ENCODE measurements at places on chromosomes 4 and X.

- DNase-seq, result no peak
Observed at GRCh38 chrX:11244636-11245035, 48.6 kb upstream of the AMELX start.

DNA sequence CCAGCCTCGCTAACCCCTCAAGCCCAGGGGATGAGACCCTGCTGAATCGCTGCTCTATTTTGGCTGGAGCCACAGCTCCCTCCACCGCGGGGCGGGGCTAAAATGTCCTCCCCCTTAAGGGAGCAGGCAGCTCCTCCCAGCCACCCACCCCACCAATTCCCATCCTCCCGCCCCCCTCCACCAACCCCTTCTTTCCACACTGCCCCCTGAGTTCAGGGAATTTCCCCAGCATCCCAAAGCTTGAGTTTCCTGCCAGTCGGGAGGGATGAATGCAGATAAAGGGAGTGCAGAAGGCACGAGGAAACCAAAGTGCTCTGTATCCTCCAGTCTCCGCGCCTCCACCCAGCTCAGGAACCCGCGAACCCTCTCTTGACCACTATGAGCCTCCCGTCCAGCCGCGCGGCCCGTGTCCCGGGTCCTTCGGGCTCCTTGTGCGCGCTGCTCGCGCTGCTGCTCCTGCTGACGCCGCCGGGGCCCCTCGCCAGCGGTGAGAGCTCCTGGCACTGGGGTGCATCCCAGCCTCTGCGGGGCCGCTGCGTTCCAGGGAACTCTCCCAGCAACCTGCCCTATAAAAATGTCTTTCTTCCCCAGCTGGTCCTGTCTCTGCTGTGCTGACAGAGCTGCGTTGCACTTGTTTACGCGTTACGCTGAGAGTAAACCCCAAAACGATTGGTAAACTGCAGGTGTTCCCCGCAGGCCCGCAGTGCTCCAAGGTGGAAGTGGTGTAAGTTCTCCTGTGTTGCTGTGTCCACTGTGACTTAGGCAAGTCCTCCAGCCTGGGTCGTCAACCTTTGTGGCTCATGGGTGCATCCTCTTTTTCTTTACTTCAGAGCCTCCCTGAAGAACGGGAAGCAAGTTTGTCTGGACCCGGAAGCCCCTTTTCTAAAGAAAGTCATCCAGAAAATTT, at the start of gene CXCL6:
TSS of gene CXCL6 (plus strand) at position 306 of the 907 bp plus-strand sequence. CDS start at position 379, 73 bp downstream.
- DNase-seq, result no peak

GRCh38 chr4:4334798-4335520, 44.9 kb downstream of the ZBTB49 start:
- no peak for DNase-seq

GRCh38 chr4:154015578-154015977, 226.7 kb upstream of the SFRP2 start:
- DNase-seq, result no peak

- no peak for DNase-seq
Observed at GRCh38 chrX:81261576-81261975, 59.7 kb downstream of the SH3BGRL start.

GRCh38 chr4:161767116-161767515, 396.7 kb downstream of the FSTL5 start:
- no peak for DNase-seq

GRCh38 chr4:109079731-109080130, 222.7 kb downstream of the COL25A1 start:
- no peak for DNase-seq

DNA sequence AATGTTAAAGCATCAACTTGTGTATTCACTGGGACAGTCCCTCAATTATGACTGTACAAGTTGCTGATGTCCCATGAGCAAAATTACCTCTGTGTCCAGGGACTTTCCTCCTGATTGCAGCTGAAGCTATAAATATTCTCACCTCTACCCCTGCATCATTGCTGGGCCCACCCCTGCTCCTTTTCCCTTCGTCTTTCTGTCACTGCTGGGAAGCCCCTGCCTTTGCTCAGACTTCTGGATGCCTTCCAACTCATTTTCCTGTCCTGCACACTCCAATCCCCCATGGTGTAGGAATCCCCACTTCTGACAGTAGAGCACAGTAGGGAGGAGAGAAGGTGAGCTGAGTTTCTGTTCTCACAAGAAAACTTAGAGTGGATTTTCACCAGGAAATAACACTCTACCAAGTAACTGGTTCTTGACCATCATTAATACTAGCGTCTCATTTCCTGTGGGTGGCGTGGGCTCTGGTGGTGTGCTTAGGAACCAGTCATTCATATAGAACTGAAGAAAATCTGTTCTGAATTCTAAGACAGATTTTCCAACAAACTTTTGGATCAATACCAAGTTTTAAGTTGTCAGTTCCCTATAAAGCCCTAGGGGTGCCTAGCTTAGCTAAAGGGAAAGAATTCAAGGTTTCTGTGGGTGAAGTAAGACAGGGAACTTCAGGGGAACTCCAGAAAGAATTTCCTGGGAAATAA, 136.2 kb upstream of the MED14 start:
- DNase-seq, result no peak

- DNase-seq, result no peak
Observed at GRCh38 chr4:177448850-177449249, 6.6 kb upstream of the AGA start.

DNA sequence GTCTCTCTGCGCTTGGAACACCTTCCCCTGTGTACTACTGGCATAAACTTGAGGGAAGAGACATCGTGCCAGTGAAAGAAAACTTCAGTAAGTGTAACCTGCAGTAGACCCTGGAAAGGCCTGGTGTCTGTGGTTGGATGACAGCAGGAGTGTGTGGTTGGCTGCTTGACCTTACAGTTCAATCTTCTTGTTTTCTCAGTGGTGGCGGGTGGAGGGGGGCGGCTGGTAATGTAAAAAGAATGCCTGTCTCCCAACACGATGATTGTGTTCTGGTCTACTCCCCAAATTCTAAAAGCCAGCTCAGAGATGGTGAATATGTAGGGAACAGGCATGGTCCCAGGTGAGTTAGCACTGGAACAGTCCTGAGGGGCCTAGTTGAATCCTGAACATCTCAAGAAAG, 18.6 kb downstream of the PSMD10 start:
- DNase-seq, result no peak

GRCh38 chrX:37302569-37302968, 46.6 kb upstream of the PRRG1 start:
- DNase-seq, result no peak

- DNase-seq, result no peak
Observed at GRCh38 chr4:139202991-139203390, 26.0 kb upstream of the ELF2 start.

- DNase-seq, result no peak
Observed at GRCh38 chr4:81754169-81754568, 282.5 kb upstream of the RASGEF1B start.

GRCh38 chr4:94364527-94364926, 21.9 kb upstream of the HPGDS start:
- no peak for DNase-seq

DNA sequence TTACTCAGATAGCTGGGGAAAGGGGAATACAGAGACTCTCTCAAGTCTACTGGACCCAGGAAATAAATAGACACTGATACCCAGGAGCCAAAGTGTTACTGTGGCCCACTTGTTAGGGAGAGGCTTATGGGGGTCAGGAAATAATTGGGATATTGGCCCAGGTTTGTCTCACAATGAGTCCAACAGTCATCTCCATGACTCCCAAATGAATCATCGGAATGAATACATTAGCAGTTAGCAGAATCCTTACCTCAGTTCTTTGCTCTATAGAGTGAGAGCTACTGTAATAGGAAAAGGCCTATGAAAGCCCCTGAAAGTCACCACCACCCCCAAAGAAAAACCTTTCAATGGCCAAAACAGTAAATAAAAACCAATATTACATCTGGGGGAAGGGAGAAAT, 42.4 kb upstream of the ARHGEF6 start:
- no peak for DNase-seq

DNA sequence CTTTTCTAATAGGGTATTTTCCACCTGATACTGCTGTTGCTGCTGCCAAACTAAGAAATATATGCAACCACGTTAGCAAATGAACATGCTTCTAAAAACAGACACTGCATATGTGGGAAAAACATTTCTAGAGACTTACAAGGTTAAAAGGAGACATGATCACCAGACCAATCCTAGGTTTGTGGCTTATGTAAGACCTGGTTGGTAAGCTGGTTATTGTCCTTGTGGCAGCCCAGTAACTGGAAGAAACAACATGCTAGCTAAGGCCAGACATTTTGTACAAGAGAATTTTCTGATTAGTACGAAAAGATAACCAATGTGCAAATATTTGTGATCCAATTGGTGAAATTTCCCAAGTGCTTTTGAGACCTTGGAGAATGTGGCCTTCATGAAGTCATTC, 112.0 kb downstream of the AFF2 start:
- no peak for DNase-seq

GRCh38 chrX:40434947-40435346, 145.8 kb upstream of the ATP6AP2 start:
- no peak for DNase-seq

Measured in vagina (tissue), 2 donors.